ENCODE measurements at places on chromosomes 3 and 15. TPM values are rescaled to one million over a fixed set of nuclear protein-coding genes. Genes with fewer than 3 reads are reported as not detected.

The PLXND1 gene
- total RNA-seq: 195 TPM

The CYP1A1 gene
- total RNA-seq: 9.0 TPM

The ACTC1 gene
- not detected for total RNA-seq

The CD47 gene
- total RNA-seq: 70.5 TPM

The MESP2 gene
- not detected for total RNA-seq

The NR1I2 gene
- not detected for total RNA-seq

Measured in subcutaneous adipose tissue (tissue), 4 donors.